ENCODE measurements at places on chromosomes 6 and 20.

- DNase-seq = no peak
These were observed 5.9 kb downstream of the TBX18 start for GRCh38 chr6:84758486-84758885.

- no peak for DNase-seq
These were observed 27.0 kb downstream of the STK4 start for GRCh38 chr20:44993343-44993742.

DNA sequence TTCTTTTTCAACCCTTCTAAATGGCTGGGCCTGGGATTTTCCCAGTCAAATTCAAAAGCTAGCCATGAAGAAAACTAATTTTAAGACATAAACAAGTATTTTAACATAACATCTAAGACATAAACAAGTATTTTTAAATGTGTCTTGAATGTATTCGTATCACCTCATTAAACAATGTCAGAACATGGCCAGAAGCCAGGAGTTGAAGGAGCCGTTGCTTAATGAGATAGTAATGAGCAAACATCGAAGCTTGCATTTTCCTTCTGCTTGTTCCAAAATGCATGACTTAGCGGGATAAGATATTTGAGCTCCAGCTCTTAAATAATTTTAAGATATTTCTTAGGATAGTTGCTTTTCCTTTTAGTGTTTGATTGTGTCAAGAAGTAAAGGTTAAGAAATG, 4.2 kb upstream of the RNF182 start:
- DNase-seq = no peak

DNA sequence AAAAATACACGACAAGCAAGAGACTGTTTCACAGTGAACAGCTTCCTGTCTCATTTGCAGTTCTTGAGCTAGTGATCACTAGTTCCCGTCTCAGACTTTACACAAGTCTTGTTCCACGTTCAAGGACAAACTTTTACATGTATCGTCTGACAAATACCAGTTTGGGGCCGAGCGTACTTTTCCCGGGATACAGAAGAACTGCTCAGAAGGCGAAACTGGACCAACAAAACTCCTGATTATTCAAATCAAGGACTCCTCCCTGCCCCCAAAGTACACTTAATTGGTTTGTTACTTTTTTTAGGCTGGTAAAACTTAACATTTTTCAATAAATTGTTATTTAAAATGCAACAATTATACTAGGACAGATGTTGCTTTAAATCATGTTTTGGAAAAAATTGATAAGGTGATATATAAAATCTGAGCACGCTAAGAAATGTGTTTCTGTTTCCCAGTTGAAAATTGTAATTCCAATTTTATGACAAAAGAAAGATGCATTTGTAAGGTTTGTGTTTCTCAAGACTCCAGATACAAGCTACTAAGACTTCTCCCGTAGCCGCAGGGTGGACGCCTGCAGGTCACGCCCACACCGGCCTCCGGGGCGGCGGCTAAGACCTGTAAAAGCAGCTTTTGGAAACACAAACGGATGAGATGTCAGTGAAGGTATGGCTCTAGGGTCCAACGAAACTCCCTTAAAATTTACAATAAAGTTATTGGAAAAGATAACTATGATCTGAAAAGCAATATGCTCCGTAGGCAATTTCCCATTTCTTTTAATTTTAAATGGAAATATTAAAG, 16.8 kb upstream of the TCFL5 start:
- DNase-seq = no peak

DNA sequence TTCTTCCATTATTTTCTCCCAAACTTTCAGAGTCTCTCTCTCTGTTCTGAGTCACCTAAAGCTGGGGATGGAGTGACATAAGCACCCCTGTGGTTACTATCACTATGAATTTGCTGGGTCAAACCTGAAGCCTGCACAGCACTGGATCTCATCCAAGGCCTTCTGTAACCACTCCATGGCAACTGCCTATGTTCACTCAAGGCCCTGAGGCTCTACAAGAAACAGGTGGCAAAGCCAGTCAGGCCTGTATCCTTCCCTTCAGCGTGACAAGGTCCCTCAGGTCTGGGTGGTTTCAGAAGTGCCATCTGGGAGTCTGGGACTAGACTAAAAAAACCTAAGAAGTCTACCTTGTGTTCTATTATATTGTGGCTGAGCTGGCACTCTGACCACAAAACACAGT, 1278.8 kb upstream of the EYS start:
- DNase-seq = no peak

- DNase-seq = no peak
These were observed 525.6 kb downstream of the EPHA7 start for GRCh38 chr6:92893741-92894140.

DNA sequence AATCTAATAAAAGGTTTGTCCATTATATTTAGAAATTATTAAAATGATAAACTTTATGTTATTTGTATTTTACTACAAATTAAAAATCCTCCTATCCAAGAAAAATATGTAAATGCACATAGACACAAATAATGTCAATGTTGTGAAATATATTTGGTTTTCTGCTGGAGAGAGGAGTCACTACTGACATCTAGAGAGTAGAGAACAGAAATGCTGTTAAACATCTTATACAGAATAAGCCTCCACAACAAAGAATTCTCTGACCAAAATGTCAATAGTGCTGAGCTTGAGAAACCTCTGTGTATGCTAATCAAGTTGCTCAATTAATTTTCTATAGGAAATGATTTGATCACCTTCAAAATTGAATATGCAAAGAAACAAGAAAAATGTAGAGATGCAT, 12.4 kb downstream of the HTR1B start:
- no peak for DNase-seq

DNA sequence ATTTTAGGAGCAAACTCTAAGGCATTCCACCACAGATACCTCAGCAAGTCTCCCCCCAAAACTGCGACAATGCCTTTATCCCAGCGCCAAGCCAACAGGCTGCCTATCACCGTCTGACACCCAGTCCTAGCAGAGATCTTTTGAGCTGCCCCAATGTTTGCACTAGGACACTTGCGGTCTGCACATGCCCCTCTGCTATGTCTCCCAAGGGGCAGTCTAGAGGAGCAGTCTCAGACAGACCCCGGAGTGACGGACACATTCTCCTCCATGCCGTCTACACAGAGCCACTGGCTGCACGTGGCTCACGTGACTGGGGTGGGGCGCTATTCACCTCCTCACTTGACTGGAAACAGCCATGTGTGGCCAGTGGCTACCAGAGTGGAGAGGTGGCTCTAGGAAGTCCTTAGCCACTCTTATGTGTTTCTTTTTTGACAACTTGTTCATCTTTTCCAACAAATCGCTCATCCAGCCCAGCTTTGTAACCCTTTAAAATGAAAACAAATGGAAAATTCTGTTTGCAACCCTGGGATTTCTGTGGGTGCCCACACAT, 16.0 kb downstream of the DIDO1 start:
- DNase-seq = no peak

GRCh38 chr6:32132110-32132509, 2.0 kb upstream of the FKBPL start:
- no peak for DNase-seq

DNA sequence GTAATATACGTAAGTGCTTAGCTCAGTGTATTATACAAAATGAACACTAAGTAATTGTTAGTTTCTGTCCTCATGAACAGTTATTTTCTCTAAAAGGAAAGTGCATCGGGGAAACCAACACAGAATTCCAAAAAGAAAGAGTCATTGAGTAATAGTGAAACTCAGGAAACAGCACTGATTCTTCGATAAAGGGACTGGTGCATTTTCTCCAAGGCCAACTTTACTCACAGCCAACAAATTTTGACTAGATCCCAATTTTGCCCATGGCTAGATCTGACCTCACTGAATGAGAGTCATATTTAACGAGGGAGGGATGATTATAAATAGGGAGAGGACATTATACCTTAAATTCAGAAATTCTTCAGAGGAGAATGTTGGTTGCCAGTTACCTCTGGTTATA, 390.9 kb upstream of the NRSN1 start:
- no peak for DNase-seq

DNA sequence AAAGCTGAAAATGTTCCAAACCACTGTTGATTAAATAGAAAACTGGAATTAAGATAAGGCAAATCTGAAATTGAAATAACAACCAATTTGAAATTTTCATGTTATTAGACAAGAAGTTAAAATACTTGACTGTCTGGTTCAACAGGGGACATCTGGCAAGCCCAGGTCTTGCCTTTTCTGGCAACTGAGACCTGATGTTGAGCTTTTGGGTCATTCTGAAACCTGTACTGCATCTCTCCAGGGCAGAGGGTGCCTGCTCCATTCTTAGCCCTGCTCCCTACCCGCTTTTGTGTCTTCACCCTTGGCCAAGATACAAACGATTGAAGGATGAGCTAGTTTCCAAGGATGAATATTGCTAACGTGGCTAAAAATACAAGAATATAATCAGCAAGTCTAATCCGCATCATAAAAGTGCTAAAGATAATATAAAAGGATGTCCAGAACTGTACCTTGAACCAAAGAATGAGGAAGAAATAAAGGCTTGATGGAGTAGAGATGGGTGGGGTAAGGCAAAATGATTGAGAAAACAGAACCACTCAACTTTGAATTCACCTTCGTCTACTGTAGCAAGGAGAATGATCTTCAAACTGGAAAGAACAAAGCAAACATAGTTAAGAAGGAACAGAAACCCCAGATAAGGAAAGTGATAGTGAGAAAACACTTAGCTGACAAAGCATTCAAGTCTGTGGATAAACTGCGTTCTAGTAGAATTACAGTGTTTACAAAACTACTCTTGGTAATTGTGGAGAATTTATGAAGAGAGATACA, 109.8 kb upstream of the MAN1A1 start:
- no peak for DNase-seq

- DNase-seq = no peak
These were observed 243.8 kb downstream of the PLCB1 start for GRCh38 chr20:8375898-8376297.

DNA sequence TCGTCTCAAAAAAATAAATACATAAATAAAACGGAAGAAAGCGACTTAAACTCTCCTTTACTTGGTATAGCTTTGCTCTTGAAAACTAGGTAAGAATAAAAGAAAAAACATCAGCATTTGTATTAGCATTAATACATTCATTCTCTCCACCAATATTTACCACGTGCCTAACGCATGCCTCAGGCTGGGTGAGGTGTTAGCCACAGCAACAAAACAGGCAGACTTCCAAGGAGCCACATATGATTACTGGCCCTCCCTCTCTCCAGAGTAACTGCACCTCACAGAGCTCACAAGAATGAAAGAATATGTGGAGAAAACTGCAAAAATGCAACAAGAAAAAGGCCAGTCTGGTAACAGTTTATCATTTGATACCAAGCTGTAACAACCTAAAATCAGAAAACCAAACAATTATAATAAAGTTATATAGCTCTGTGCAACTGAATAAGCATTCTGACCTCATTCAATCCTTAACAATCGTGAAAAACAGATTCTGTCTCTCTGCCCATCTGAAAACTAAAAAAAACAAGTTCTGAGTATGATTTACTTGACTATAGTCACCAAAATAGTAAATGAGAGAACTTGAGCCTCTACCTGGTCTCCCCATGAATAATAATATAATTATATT, 5.2 kb downstream of the NAPB start:
- DNase-seq = no peak

DNA sequence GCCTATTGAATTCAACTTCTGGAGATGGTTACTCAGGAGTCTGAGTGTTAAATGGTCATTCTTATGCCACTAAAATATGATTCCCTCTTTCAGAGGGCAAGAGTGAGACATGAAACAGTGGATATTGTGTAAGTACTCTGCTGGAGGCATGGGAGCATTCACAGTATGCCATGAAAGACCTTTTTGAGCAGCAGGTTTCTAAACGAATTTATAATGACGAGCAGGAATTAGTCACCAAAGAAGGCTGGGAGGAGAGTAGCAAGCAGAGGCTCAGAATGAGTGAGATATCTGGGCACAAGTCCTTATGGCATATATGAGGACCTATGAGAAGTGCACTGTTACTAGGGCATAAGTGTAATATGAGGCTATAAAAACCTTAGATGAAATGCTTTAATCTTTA, 10.9 kb upstream of the MYB start:
- no peak for DNase-seq

GRCh38 chr6:154791556-154792317, 58.5 kb downstream of the SCAF8 start:
- DNase-seq = no peak

DNA sequence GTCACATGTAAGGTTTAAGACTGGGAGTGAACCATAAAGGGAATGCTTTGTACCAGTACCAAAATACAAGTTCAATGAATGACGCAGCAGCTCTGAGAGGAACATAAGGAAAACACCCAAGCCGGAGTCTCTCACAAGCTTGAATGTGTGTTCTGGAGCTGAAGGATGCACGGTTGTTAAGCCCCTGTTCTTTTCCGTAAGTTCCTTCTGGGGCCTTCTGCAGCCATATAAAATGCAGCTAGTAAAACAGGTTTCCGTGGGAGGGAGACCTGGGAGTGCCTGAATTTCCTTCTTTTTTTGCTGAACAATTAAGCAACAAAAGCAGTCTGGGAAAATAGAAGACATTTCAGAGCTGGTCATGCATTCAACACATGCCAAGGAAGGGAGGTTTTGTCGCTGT, 73.2 kb upstream of the JAG1 start:
- no peak for DNase-seq

- DNase-seq = no peak
These were observed 243.9 kb upstream of the TENT5A start for GRCh38 chr6:81996414-81996813.

- DNase-seq = no peak
These were observed 7.8 kb downstream of the ADTRP start for GRCh38 chr6:11770546-11771466.

DNA sequence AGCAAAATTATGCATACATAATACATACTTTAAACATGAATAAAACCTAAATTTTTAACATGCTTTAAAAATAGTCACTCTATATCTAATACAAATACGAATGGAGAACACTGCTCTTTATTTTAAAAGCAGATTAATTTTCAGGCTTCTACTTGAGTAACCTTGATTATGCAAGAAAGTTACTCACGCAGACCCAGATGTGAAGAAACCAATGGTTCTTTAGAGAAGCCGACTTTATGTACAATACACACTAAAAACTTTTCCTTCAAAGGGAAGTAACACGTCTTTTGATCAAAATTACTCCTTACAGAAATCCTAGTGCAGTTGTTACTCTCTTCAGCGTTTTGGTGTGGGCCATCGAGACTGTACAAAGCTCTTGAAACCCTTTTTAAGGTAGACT, 136.9 kb upstream of the SLC22A16 start:
- no peak for DNase-seq

- DNase-seq = no peak
These were observed 582.2 kb upstream of the FLRT3 start for GRCh38 chr20:14919501-14920081.

- DNase-seq = no peak
These were observed 83.8 kb downstream of the SLC22A23 start for GRCh38 chr6:3372912-3373554.
